ENCODE measurements at places on chromosomes 5 and 9.

GRCh38 chr9:107778661-107779060, 289.1 kb upstream of the KLF4 start:
- DNase-seq: no peak

GRCh38 chr5:150045549-150045948, 40.8 kb downstream of the CSF1R start:
- no peak for DNase-seq

- DNase-seq: no peak
Measured at GRCh38 chr9:136722969-136723356, 10.6 kb downstream of the DIPK1B start.

GRCh38 chr5:1788828-1789227, 10.8 kb downstream of the MRPL36 start:
- no peak for DNase-seq

DNA sequence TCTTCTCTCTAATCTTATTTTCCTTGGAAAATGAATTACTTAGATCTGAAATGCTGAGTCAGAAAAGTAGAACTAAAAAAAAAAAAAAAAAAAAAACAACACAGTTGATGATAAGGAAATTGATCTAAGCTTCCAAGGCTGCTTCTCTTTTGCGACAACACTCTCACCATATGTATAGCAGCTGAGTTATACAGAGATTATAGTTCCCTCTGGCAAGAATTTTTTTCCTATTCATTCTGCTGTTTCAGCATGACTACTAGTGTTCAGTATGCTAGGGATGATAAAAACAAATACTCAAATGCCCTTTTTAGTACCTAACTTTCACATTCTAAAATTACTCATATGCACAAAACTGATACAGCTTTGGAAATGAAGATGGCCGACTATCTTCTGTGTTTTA, 267.3 kb downstream of the MLLT3 start:
- no peak for DNase-seq

DNA sequence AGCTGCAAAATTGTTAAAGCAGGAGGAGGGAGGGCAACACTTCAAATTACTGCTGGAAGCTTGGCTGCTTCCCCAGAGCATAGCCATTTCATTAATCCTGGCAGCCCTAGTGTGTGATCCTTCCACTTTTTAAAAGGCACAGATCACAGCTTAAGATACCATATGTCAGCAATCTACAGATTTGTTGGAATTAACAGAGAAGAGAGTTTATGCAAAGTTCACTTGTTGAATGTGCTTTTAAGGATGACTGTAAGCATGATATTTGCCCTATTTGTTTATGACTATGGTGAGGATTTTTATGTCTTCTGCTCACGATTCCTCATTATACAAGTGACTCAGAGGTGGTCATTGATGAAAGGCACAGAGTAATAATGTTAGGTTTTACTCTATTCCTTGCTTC, 156.0 kb upstream of the CDKN2B start:
- DNase-seq: no peak

- peak; percentile 88 for DNase-seq
Measured at GRCh38 chr9:8871796-8872445, 1072.3 kb upstream of the DMAC1 start.

DNA sequence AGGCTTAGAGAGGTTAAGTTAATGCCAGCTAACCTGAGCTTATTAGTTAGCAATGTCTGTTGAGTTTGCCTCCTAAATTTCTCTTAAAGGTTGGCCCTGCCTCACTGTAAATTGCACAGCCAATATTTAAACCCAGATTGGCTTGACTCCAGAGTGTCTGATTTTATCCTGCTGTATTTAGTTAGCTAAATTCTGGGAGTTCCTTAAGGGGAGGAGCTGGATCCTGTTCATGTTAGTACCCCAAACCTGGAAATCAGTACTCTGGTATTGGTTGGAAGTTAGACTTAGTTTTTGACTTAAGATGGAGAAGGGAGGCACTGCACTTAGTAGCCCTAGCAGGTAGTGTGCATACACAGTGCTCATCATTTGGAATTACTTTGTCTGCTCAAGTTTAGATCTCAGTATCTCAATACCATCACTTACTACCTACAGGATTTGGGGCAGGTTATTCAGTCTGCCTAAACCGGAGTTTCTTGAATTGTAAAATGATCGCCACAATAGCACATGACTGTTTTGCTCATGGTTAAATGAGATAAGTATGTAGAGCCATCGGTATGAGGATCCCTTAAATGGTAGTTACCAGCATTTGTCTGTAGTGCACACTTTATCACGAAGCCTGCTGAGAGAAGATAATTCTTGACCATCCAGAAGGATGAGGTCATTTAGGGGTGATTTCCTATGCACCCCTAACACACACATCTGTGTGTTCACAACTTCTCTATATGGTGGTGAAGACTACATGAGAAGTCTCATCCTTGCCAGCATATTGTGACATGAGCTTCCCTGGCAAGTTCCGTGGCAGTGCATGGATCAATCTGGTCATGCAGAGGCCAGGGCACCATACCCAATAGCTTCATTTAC, 264.8 kb upstream of the TRIM32 start:
- no peak for DNase-seq
